ENCODE measurements at places on chromosomes 5 and 9. TPM values are rescaled to one million over a fixed set of nuclear protein-coding genes. Genes with fewer than 3 reads are reported as not detected.

PRKACG gene
- total RNA-seq: not detected

STPG3 gene
- total RNA-seq: 0.18 TPM

SLF1 gene
- 9.8 TPM for total RNA-seq

AK1 gene
- 34.4 TPM for total RNA-seq

- peaks cover 20% of the 10 kb centered on the region for H3K36me3 ChIP-seq
- no peaks in the 10 kb centered on the region for H3K27me3 ChIP-seq
- no peak overlapping the region for H3K4me3 ChIP-seq
- H3K4me1 ChIP-seq: peaks cover 30% of the 10 kb centered on the region
- peak overlapping the region; percentile 57 for H3K27ac ChIP-seq
- no peak for DNase-seq
Measured at GRCh38 chr9:37454238-37454637, 11.0 kb downstream of the ZBTB5 start.

- no peaks in the 10 kb centered on the region for H3K36me3 ChIP-seq
- peaks cover 27% of the 10 kb centered on the region for H3K4me1 ChIP-seq
- H3K4me3 ChIP-seq: no peak overlapping the region
- no peak for DNase-seq
- no peak overlapping the region for H3K27ac ChIP-seq
Measured at GRCh38 chr5:144141585-144141984, 28.9 kb downstream of the YIPF5 start.

DNA sequence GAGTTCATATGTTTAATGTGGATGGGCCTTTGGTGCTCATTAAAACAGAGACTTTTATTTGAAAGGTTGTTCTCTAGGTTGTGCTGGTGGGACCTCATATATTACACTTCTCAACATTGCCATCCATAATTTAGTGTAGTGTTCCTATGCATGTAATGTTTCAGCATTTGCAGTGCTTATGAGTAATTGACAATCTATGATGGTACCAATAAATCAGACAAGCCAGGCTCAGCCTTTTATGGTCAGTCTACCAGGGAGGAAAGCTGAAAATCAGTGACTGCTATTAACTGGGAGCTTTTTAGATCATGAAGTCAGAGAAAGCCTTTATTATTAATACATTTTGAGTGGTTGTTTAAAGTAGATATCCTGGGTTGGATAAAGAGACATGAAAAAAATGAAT lies 120.1 kb upstream of the SLC28A3 start:
- H3K36me3 ChIP-seq: no peaks in the 10 kb centered on the region
- peaks cover 12% of the 10 kb centered on the region for H3K27me3 ChIP-seq
- H3K4me1 ChIP-seq: no peaks in the 10 kb centered on the region
- no peak for DNase-seq
- no peak overlapping the region for H3K27ac ChIP-seq

GRCh38 chr5:1378096-1378495 lies 33.2 kb upstream of the CLPTM1L start:
- H3K4me3 ChIP-seq: no peak overlapping the region
- peaks cover 82% of the 10 kb centered on the region for H3K27me3 ChIP-seq
- no peaks in the 10 kb centered on the region for H3K36me3 ChIP-seq

DNA sequence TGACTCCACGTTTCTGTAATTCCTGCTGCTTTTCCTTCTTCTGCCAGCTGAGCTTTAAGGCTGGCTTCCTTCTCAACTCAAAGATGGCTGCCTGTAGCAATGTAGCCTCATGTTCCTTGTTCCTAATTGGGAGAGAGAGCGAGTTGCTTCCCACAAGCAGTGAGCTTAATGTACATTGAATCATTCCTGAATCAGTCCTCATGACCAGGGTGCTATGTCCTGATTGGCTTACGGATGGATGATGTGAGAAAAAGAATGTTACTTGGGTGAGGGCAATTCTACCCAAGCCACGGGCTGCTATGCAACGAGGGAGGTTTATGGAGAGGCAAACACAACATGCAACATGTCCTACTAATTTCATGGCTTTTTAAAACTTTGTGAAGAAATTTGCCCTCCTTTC lies 356.2 kb downstream of the RASEF start:
- H3K4me3 ChIP-seq: no peak overlapping the region
- H3K4me1 ChIP-seq: no peaks in the 10 kb centered on the region
- H3K27ac ChIP-seq: no peak overlapping the region
- no peaks in the 10 kb centered on the region for H3K36me3 ChIP-seq
- no peak for DNase-seq
- peaks cover 12% of the 10 kb centered on the region for H3K27me3 ChIP-seq

Measured in mesothelial cell of epicardium (in vitro differentiated cells).